HCT116 (cell line): ENCODE measurements at places on chromosomes 5 and 9. TPM values are rescaled to one million over a fixed set of nuclear protein-coding genes. Genes with fewer than 3 reads are reported as not detected.

DNA sequence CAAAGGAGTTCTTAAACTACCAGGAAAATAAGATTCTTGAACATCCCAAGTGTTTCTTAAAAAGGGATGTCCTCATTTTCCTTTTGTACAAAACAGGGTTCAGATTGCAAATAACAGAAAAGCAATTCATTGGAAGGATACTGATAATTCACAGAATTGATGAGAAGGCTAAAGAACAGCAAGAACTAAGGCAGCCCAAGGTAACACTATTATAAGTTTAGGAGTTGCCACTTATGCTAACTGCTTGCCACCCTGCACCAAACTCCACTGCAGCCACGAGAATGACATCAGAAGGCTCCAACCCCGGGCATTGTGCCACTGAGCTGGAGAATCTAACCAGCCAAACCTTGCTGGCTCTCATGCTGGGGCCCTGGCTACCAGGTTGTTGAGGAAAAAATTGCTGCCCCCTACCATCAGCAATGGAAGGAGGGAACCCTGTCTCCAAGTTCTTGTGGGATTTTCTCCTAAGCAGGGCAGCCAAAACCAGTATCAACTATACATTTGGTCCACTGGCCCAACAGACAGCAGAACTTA is 123.4 kb downstream of the ARL15 start:
- H3K27me3 ChIP-seq = no peaks in the 10 kb centered on the region
- no peaks in the 10 kb centered on the region for H3K36me3 ChIP-seq
- H3K27ac ChIP-seq = no peak overlapping the region

DNA sequence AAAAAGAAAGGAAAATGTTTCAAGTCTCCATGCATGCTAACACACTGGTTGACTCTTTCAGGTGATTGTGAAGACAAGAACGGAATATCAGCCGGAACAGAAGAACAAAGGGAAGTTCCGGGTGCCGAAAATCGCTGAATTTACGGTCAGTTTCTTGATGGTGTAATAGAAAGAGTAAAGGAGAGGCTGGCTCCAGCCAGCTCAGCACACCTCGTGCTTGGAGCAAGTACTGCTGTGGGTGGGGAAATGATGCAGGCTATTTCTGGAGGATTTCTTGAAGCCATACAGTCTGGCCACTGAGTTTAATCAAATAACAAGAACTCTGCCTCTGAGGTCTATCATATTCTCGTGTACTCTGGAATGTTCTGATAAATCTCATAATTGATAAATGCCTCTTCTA is 18.7 kb downstream of the NSG2 start:
- no peak for DNase-seq
- no peak overlapping the region for H3K4me3 ChIP-seq
- no peaks in the 10 kb centered on the region for H3K36me3 ChIP-seq
- H3K27me3 ChIP-seq = peaks cover 56% of the 10 kb centered on the region

DNA sequence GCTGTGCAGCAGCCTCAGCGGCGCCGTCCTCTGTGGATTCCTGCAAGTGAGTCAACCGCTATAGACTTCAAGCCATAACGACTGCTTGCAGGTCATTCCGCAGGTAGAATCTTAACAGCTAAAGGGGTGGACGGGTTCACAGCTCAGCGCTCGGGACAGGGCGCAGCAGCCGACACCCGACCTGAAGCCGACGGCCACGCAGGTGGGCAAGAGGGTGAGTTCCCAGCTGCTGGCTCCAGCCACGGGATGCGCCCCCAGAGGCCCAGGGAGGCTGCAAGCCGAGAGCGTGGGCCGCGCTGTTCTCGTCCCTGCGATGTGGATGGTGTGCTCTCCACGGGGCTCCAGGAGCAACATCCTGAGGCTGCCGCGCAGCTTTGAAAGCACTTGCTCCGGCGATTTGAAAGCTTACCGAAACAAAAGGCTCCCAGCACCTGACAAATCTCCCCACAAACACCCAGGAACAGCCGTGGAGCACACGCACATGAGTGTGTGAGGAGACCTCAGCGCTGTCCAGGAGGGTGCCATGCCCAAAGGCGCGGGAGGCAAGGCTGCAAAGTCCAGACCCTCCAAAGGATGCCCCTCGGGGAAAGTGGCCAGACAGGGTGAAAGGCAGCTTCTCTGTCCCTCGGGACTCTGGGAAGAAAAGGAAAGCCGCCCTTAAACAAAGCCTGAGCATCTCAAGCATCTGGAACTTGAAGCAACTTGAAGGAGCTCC is 48.7 kb downstream of the EXD3 start:
- H3K4me1 ChIP-seq = no peaks in the 10 kb centered on the region
- no peak overlapping the region for H3K4me3 ChIP-seq
- H3K27me3 ChIP-seq = no peaks in the 10 kb centered on the region
- no peaks in the 10 kb centered on the region for H3K36me3 ChIP-seq
- no peak overlapping the region for H3K27ac ChIP-seq

ADGRD2 gene
- not detected for total RNA-seq

HMCN2 gene
- total RNA-seq = 0.22 TPM

GRCh38 chr5:172584638-172585037 is 56.4 kb upstream of the NEURL1B start:
- no peak for DNase-seq
- no peak overlapping the region for H3K27ac ChIP-seq
- H3K4me3 ChIP-seq = no peak overlapping the region
- H3K27me3 ChIP-seq = peaks cover 19% of the 10 kb centered on the region; the same call in 1 of the 2 replicates
- no peaks in the 10 kb centered on the region for H3K36me3 ChIP-seq

- H3K4me3 ChIP-seq = no peak overlapping the region
- peaks cover 8% of the 10 kb centered on the region for H3K4me1 ChIP-seq
- no peaks in the 10 kb centered on the region for H3K27me3 ChIP-seq
- no peak for DNase-seq
These were observed 300.3 kb upstream of the GRAMD2B start for GRCh38 chr5:126122942-126123341.

DNA sequence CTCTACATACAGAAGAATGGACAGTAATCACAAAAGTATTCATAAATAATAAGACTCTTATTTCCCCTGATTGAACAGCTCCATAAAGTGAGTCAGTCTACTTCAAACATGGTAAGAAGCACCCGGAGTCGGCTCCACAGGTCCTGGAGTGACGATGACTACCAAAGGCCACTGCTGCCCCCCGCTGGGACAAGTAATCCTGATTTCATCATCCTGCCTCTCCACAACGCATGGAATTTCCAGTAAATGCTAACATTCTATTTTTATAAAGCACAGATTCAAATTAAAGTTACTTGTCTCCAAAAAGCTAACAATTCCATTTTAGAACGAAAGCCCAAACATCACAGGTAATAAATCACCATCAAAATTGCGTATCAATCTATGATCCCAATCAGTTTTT is 16.2 kb downstream of the ATPSCKMT start:
- H3K4me3 ChIP-seq = no peak overlapping the region
- peaks cover 32% of the 10 kb centered on the region for H3K4me1 ChIP-seq
- peak; percentile 75 for DNase-seq
- H3K27ac ChIP-seq = peak overlapping the region; percentile 44
- H3K36me3 ChIP-seq = no peaks in the 10 kb centered on the region
- no peaks in the 10 kb centered on the region for H3K27me3 ChIP-seq

- H3K27ac ChIP-seq = no peak overlapping the region
- DNase-seq = no peak
- no peak overlapping the region for H3K4me3 ChIP-seq
- no peaks in the 10 kb centered on the region for H3K4me1 ChIP-seq
These were observed 297.8 kb downstream of the GADD45G start for GRCh38 chr9:89902450-89903140.

- H3K27ac ChIP-seq = no peak overlapping the region
- no peak overlapping the region for H3K4me3 ChIP-seq
- no peaks in the 10 kb centered on the region for H3K36me3 ChIP-seq
- H3K4me1 ChIP-seq = no peaks in the 10 kb centered on the region
- no peaks in the 10 kb centered on the region for H3K27me3 ChIP-seq
These were observed 6.6 kb downstream of the SLC2A6 start for GRCh38 chr9:133472277-133472645.

DNA sequence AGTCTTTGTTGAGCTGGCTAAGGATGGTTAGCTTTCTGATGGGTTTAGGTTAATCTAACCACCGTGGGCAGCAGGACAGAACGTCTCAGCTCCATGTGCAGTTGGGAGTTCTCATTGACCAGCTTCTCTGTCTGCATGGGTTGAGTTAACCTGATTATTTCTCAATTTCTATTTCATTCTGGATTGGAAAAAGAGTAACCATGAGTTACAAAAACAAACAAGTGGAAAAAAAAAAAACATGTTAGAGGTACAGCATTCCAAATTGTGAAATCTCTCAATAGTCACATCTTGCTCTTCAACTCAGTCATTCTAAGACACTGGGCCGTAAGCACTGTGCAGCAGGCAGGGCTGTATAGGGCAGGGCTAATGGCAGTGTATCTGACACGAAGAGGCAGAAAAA is 343.7 kb upstream of the KLF4 start:
- H3K4me3 ChIP-seq = no peak overlapping the region
- no peaks in the 10 kb centered on the region for H3K4me1 ChIP-seq
- H3K36me3 ChIP-seq = no peaks in the 10 kb centered on the region
- no peaks in the 10 kb centered on the region for H3K27me3 ChIP-seq
- no peak for DNase-seq
- no peak overlapping the region for H3K27ac ChIP-seq

DNA sequence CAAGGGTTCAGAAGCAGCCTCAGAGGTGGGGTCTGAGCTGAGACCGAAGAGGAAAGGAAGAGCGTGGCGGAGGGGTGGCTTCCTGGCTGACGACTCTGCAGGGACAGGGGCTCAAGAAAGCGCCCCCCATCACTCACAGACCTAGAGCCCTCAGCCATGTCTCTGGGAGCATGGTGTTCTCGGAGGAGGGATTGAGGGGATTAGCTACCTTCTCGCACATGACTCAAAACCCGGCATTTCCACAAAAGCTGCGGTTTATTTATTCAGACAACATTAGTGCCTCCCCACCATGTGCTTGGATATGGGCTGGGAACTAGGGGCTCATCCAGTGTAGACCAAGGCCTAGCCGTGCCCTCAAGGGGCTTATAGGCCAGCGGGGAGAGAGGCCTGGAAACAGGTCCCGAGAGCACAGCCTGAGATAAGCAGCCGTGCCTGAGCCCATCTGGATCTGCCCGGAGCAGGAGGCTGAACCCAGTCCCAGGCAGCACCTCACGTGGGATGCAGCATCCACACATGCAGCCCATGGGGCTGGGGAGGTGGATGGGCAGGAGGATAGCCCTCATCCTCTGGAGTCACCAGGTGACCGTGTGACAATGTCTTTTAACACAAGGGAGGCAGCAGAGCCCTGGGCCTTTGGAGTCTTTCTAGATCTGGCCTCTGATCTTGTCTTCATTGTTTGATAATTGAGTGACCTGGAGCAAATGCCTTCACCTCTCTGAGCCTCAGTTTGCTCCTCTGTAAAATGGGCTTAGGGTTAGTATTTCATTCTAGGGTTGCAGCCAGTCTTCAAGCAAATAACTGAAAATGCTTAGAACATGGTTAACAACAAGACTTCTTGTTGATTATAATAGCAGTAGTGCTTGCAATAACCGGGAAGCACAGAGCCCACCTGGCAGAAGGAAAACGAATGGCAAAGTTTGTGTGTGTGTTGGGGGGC is 878 bp upstream of the HMCN2 start:
- H3K27ac ChIP-seq = no peak overlapping the region
- DNase-seq = no peak
- H3K4me3 ChIP-seq = no peak overlapping the region
- no peaks in the 10 kb centered on the region for H3K36me3 ChIP-seq
- peaks cover 17% of the 10 kb centered on the region; the same call in 1 of the 2 replicates for H3K27me3 ChIP-seq
- H3K4me1 ChIP-seq = peaks cover 4% of the 10 kb centered on the region; the same call in 1 of the 2 replicates

ARHGEF37 gene
- 7.0 TPM for total RNA-seq

DNA sequence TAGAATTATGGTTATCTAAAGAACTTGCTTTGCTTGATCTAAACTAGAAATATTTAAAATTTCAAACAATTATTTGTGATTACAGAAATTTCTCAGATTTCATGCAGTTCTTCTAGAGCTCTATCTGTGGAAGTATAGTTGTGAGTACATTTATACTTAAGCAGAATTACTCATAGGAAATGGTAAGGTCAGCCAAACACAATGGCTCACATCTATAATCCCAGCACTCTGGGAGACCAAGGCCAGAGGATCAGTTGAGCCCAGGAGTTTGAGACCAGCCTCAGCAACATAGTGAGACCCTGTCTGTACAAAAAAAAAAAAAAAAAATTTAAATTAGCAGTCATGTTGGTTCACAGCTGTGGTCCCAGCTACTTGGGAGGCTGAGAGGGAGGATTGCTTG is 71.0 kb downstream of the INVS start:
- no peak for DNase-seq
- H3K4me3 ChIP-seq = no peak overlapping the region
- no peaks in the 10 kb centered on the region for H3K36me3 ChIP-seq
- no peaks in the 10 kb centered on the region for H3K27me3 ChIP-seq
- H3K4me1 ChIP-seq = no peaks in the 10 kb centered on the region

DNA sequence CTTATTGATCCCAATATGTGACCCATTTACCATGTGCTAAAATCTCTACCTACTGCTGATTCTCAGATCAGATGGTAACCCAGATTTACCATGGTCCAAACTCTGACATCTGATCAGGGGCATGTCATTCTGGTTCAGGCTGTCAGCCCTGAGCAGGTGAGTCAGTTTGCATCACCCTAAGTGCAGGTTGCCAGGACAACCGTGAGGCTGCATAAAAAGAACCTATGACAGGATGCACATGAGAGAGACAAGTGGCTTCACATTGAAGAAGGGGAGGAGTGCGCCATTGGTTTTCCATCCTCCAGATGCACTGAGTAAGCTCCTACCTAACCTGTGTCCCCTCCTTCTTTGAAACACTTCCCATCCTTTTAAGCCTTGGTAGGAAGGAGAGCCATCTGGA is 801 bp upstream of the PRSS3 start:
- H3K36me3 ChIP-seq = peaks cover 6% of the 10 kb centered on the region; the same call in 1 of the 2 replicates
- no peak overlapping the region for H3K27ac ChIP-seq
- no peak for DNase-seq
- H3K4me3 ChIP-seq = no peak overlapping the region

LRRC14B gene
- not detected for total RNA-seq

CERT1 gene
- total RNA-seq = 22.8 TPM

GRCh38 chr9:121945849-121946248 is 147.3 kb downstream of the TTLL11 start:
- no peak for DNase-seq
- H3K36me3 ChIP-seq = no peaks in the 10 kb centered on the region
- 0 out of 2 replicates have a peak, but pooled peaks cover 2% of the 10 kb centered on the region for H3K4me1 ChIP-seq
- no peak overlapping the region for H3K27ac ChIP-seq

DNA sequence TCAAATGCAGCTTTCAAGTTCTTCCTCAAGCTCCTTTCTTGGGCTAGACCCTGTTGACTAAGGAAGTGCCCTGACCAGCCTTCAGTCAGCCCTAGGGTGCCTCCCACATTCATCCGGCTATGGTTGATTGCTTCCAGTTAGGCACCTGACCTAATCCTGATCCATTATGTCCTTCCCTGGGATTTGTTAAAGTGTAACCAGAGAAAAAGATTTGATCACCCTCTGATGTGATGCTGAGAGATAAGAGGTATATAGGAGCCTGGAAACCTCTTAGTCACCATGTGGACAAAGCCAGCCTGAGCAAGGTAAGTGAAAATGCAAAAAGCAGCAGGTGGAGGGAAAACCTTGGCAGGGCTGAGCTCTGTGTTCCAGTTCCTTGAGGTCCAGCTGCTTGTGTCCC is 178.8 kb upstream of the ERCC6L2 start:
- peaks cover 7% of the 10 kb centered on the region; the same call in 1 of the 2 replicates for H3K27me3 ChIP-seq
- no peak for DNase-seq
- no peak overlapping the region for H3K4me3 ChIP-seq
- H3K27ac ChIP-seq = no peak overlapping the region
- no peaks in the 10 kb centered on the region for H3K36me3 ChIP-seq
- no peaks in the 10 kb centered on the region for H3K4me1 ChIP-seq

TRIM7 gene
- 30.2 TPM for total RNA-seq

MARCOL gene
- not detected for total RNA-seq
